Cortex of kidney (tissue), 1 donor: ENCODE measurements at places on chromosomes 5 and 9.

DNA sequence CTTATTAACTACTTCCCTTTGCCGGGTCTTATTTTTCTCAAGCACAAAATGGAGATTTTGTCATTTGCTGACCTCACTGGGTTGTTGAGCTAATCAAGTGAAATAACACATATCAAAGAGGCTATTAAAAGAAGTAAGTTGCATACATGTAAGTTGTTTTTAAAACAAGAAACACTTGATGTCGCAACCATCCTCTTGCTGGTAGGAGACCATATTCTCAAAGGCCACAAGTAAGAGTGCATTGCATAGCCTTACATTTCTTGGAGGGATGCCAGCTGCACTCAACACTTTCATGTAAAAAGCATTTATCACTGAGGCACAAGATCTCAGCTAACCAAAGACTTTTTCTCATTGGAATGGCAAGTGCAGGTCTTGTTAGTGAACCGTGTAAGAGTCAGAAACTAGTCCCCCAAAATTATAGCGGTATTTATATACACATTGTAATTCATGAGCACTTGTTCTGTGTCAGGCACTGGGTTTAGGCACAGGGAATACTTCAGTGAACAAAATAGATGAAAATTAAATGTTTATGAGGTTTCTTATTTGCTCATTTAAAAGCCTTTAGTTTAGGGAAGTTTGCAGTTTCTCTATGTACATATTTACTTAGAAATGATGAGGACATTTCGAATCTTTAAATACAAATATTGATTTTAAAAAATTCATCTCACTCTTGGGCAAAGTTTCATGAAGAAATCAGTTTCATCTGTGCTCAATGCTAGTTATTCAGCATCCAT lies 72.0 kb downstream of the ZFAND5 start:
- DNase-seq: no peak

DNA sequence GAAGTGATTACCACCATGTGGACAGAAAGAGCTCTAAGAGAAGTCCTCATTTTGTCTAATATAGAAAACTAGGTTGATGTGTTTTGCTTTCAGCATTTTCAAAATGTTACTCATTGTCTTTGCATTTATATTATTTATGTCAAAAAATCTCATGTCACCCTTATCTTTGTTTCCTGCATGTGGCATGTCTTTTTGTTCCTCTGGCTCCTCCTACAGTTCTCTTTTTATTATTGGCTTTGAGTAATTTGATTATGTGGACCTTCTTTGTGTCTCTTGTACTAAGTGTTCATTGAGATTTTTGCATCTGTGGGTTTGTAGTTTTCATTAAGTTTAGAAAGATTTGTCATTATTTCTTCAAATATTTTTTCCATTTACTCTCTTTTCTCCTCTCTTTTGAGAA lies 58.8 kb downstream of the GNG10 start:
- no peak for DNase-seq

GRCh38 chr9:91681461-91682305 lies 258.1 kb upstream of the NFIL3 start:
- no peak for DNase-seq

DNA sequence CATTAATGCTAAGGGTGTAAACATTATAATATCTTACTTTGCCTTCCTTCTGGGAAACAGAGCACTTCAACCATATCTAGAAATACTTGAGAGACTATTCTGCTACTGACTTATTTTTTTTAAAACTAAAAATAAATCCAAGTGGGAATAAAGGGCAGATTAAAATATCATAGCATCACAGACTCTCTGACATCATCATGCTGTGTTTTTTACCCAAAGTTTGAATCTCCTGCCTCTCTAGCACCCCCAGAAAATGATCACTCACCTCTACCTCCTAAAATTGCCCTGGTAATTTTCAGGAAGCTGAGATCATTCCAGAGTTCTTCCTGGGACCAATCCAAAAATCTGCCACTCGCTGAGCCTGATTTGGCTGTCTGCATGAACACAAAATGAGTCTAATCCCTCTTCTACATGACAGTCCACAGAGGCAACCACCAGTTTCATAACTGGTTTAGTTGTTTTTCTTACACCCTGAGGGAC lies 813.8 kb upstream of the DMAC1 start:
- DNase-seq: no peak

DNA sequence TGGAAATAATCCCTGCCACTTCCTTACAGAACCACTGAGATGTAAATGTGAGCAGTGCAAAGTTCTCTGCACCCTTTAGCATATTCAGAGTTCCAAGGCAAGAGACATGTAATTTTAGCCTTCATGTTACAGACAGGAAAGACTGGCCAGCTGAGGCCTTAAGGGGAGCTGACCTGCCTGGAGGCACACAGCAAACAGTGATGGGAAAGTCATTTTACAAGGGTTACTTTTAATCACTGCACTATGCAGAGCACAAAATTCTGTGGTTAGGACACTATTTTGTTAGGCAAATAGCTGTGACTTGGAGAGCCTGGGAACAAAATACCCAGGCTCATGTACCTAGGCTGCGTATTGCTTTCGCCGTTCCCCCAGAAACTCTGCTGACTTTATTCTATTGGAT lies 30.2 kb upstream of the TNIP1 start:
- no peak for DNase-seq

DNA sequence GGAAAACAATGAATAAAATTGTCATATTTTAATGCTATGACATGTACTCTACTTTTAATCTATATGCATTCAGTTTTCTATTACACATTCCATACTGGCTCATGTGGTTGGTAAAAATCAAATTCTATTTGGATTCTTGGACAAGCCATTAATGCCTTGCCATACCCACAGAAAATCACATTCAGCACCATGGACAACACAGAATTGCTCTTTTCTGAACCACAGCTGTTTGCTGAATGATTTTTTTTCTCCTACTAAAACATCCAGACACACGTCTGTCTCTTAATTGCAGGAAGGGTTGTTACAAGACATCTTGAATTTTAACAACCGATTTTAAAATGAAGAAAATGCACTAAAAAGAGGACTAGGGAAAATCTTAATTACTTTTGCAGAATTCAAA lies 675.6 kb downstream of the BRINP1 start:
- no peak for DNase-seq

DNA sequence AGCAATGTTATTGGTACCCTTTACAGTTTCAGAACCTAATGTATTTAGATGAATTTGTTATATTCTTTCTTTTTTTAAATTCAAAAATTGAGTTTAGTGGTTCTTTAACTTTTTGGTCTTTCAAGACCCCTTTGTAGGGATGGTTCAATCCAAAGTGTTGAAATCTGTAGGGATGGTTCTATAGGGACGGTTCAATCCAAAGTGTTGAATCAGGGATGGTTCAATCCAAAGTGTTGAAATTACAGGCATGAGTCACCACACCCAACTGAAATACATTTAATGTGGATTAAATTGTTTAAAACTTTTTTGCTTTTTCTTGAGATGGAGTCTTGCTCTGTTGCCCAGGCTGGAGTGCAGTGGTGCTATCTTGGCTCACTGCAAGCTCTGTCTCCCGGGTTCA lies 30.6 kb downstream of the SNX2 start:
- DNase-seq: no peak

DNA sequence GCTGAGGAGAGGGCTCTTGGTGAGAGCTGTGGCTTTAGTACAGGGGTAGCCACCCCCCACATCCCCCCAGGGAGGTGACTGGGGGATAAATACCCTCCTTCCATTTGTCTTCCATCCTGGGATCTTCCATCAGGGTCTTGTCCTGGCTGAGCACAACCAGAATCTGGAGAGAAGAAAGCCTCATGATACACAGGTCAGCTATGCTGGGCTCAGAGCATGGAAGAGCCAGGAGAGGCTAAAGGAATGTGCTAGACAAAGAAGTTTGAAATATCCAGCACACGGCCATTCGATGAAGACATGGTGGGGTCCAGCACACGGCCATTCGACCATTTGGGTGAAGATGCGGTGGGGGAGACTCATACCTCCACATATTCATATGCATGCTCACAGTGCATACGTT lies 30.0 kb downstream of the ROPN1L start:
- no peak for DNase-seq

DNA sequence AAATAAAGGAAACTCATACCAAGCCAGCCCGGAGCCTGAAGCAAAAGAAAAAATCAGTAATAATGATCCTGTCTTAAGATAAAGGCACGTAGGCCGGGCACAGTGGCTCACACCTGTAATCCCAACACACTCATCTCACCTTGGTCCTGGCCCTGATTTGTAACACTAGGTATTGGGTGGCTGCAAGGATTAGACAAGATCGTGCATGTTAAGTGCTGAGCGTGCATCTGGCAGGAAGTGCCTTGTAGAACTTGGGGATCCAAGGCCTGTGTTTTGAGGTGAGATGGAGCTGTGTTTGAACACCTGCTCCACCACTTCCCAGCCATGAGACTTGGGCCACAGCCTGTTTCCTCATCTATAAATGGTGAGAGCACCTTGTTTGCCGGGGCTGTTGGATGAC lies 41.5 kb downstream of the SPRY4 start:
- DNase-seq: no peak

GRCh38 chr5:104146652-104147051 lies 584.1 kb upstream of the NUDT12 start:
- DNase-seq: no peak

DNA sequence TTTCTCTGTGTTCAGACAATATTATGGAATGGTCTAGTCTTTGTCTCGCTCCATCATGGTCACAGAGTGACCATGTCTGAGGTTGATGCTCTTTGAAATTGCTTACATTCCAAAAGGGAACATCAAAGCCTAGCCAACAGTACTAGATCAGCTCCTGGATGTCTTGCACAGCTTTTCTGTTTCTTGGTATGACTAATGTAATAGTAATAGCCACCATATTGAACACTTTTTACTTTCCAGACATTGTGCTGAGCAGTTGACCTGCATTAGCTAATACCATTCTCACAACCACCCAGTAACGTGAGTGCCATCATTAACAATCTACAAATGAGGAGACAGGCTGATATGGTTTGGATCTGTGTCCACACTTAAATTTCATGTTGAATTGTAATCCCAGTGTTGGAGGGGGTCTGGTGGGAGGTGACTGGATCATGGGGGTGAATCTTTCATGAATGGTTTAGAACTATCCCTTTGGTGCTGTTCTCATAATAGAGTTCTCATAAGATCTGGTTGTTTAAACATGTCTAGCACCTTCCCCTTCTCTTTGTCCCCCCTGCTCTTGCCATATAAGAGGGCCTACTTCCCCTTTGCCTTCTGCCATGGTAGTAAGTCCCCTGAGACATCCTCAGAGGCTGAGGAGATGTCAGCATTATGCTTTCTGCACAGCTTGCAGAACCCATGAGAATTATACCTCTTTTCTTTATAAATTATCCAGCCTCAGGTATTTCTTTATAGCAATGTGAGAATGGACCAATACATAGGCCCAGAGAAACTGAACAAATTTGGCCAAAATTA lies 577.5 kb upstream of the CLINT1 start:
- no peak for DNase-seq

DNA sequence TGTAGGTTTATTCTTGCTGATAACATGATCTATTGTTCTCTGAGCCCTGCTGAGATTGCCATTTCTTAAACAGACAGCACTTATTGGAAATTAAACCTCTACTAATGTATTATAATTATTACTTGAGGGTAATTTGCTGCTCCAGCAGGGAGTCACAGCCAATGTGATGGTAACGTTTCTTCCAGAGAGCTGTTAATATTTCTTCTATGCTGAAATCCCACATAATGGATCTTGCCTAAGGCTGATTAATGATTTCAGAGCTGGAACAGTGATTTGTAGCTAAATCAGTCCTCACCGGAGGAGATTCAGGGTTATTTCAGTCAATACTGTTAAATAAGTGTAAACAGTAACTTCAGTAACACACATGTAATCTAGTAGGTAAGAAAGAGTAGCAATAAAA lies 170.1 kb downstream of the CDH12 start:
- no peak for DNase-seq
